ENCODE measurements at places on chromosomes 1 and 21. TPM values are rescaled to one million over a fixed set of nuclear protein-coding genes. Genes with fewer than 3 reads are reported as not detected.

The RGS2 gene
- 42.5 TPM for total RNA-seq

The KCNE2 gene
- total RNA-seq = 2.2 TPM

The ANGPTL3 gene
- not detected for total RNA-seq

The OR10T2 gene
- total RNA-seq = not detected

The FAM72D gene
- 0.40 TPM for total RNA-seq

The WNT9A gene
- 11.4 TPM for total RNA-seq

The KRTAP12-2 gene
- not detected for total RNA-seq

The VSIG8 gene
- not detected for total RNA-seq

The OR2M5 gene
- total RNA-seq = not detected

The PLA2G2F gene
- total RNA-seq = not detected

The MYOM3 gene
- total RNA-seq = 0.62 TPM

All from sciatic nerve (tissue), 2 donors.